ENCODE measurements at places on chromosomes 12 and 14. TPM values are rescaled to one million over a fixed set of nuclear protein-coding genes. Genes with fewer than 3 reads are reported as not detected.

The KRT6C gene
- not detected for total RNA-seq

The MAP4K5 gene
- 85.2 TPM for total RNA-seq

The APOF gene
- total RNA-seq, result not detected

The PKP2 gene
- 7.3 TPM for total RNA-seq

The GPR132 gene
- total RNA-seq, result 1.2 TPM

The AQP5 gene
- 1.2 TPM for total RNA-seq

The ARL1 gene
- total RNA-seq, result 37.1 TPM

The RNF41 gene
- total RNA-seq, result 53.0 TPM
